ENCODE measurements at places on chromosomes 16 and 17. TPM values are rescaled to one million over a fixed set of nuclear protein-coding genes. Genes with fewer than 3 reads are reported as not detected.

- peaks cover 4% of the 10 kb centered on the region for H3K4me1 ChIP-seq
- H3K36me3 ChIP-seq = no peaks in the 10 kb centered on the region
- H3K4me3 ChIP-seq = no peak overlapping the region
- DNase-seq = no peak
These were observed 70.1 kb downstream of the ABCC1 start for GRCh38 chr16:16019488-16019887.

DNA sequence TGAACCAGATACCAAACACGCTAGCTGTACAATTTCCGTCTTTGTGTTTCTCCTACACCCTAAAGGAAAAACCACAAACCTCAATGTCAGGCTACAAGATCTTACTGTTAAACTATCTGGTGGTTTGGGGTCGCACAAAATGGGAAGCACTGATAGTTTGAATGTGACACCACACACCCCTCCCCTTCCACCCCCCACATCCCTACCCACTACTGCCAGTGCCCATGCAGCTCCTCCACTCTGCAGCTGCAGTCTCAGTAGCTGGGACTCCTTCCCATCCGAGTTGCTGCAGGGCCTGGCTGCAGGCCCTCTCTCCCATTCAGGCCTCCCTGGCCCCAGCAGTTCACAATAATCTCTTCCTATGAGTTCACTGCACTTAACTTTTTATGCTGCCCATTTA is 18.4 kb downstream of the TRAP1 start:
- H3K4me1 ChIP-seq = peaks cover 28% of the 10 kb centered on the region
- H3K4me3 ChIP-seq = no peak overlapping the region
- no peaks in the 10 kb centered on the region for H3K36me3 ChIP-seq
- no peak for DNase-seq
- H3K27ac ChIP-seq = no peak overlapping the region

DNA sequence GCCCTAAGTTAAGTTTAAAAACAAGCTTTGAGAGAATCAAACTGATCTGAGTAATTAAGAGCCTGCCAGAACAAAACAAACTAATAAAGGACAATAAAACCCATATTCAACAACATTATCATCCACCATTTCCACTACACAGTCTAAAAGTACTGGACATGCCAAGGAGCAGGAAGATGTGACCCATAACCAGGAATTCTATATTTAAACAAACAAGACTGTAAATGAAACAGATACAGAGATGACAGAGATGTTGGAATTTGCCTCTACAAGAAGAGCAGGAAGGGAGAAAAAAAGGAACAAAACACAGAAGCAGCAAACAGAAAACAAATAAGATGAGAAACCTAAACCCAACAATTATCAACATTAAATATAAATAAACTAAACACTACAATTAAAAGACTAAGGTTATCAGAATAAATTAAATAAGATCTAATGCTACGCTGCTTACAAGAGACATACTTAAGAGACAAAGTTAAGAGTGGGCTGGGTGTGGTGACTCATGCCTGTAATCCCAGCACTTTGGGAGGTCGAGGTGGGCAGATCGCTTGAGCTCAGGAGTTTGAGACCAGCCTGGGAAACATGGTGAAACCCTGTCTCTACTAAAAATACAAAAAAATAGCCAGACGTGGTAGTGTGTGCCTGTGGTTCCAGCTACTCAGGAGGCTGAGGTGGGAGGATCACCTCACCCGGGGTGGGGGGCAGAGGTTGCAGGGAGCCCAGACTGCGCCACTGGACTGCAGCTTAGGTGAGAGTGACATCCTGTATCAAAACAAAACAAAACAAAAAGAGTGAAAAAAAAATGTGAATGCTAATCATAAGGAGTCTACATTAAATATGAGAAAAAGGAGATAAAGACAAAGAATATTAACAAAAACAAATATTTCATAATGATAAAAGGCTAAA is 50.6 kb downstream of the CREBBP start:
- no peak overlapping the region for H3K4me3 ChIP-seq
- no peak for DNase-seq
- peaks cover 5% of the 10 kb centered on the region for H3K4me1 ChIP-seq

DNA sequence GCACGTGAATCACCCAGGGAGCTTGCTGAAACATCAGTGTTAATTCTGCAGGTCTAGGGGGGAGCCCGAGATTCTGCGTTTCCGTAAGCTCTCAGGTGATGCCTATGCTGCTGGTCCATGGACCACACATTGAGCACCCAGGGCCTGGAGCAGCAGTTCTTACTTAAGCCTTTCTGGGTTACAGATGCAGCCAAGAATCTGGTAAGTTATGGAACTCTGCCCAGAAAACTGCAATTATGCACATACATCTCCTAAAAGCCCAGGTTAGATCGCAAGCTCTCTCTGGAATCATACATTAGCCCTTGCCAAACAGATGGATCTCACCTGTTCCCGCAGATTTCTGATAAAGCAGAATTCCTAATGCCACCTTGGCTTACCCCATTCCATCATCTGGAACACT is 265.9 kb upstream of the SALL1 start:
- DNase-seq = no peak
- no peak overlapping the region for H3K27ac ChIP-seq
- H3K27me3 ChIP-seq = no peaks in the 10 kb centered on the region
- no peaks in the 10 kb centered on the region for H3K36me3 ChIP-seq
- H3K4me3 ChIP-seq = no peak overlapping the region

DNA sequence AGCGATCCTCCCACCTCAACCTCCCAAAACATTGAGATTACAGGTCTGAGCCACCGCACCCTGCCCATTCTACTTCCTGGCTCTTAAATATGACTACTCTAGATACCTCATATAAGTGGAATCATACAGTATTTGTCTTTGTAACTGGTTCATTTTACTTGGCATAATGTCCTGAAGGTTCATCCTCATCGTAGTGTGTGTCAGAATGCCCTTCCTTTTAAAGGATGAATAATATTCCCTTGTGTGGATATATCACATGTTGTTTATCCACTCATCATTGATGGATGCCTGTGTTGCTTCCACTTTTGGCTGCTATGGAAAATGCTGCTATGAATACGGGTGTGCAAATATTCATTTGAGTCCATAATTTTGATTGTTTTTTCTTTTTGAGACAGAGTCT is 5.7 kb upstream of the CETP start:
- no peak overlapping the region for H3K4me3 ChIP-seq
- no peak overlapping the region for H3K27ac ChIP-seq
- DNase-seq = no peak

- peaks cover 11% of the 10 kb centered on the region for H3K4me1 ChIP-seq
- DNase-seq = no peak
- no peaks in the 10 kb centered on the region for H3K27me3 ChIP-seq
- no peaks in the 10 kb centered on the region for H3K36me3 ChIP-seq
These were observed 1.2 kb upstream of the METTL9 start for GRCh38 chr16:21598206-21598605.

DNA sequence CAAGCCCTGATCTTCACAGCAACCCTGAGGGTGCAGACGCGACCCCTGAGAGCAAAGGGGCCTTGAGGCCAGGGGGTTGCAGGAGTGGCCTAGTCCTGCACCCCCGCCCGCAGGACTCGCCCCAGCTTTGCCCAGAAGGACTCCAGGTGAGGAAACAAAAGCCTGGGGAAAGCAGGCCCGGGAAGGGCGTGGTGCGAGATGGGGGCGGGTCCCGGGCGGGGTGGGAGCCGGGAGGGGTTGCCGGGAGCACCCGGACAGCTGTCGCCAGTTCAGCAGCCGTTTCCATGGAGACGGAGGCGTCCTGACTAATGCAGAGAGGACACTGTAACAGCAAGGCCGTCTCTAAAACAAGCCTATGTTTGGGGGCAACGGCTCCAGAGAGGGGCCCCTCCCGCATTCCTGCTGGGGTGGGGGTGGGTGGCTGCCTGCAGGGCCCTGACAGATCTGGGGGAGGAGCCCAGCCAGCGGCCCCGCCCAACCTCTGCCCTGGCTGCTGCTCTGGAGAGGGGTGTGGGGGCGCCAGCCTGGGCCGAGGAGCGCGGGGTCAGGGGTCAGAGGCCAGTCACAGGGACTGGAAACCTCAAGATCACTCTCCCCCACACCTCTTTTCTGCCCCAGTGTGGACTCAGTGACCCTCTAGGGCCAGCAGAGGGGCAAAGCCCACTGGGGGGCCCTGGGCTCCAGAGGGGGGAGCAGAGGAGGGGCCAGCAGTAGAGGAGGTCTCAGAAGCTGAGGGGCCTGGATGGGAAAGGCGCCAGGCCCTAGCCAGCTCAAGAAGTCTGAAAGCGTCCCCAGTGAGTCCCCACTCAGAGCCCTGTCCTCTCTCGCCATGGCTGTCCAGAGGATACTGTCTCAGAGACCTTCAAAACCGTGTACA is 3.1 kb upstream of the TPPP3 start:
- DNase-seq = no peak
- no peak overlapping the region for H3K4me3 ChIP-seq
- no peaks in the 10 kb centered on the region for H3K27me3 ChIP-seq
- H3K36me3 ChIP-seq = no peaks in the 10 kb centered on the region
- H3K27ac ChIP-seq = peak overlapping the region; percentile 52

GRCh38 chr16:71344315-71344905 is 14.1 kb upstream of the CALB2 start:
- no peak overlapping the region for H3K27ac ChIP-seq
- H3K36me3 ChIP-seq = no peaks in the 10 kb centered on the region
- DNase-seq = peak; percentile 20

DNA sequence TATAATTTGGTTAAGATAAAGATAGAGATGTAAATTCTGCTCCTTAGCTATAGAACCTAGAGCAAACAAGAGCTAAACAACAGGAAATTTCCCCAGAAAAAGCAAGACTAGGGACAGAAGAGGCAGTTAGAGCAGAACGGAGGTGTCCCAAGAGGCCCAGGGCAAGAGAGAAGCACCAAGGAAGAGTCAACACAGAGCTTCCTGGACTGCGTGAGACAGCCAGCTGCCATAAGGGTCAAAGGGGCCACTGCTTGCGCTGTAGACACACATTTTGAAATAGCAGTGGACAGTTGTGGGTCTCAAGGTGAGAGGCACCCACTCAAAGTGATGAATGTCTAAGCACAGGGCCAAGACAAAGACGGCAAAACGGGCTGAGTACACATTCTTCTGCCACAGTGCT is 156.6 kb downstream of the PARN start:
- no peaks in the 10 kb centered on the region for H3K36me3 ChIP-seq
- H3K27me3 ChIP-seq = no peaks in the 10 kb centered on the region
- DNase-seq = no peak
- H3K4me3 ChIP-seq = no peak overlapping the region
- H3K27ac ChIP-seq = no peak overlapping the region
- H3K4me1 ChIP-seq = no peaks in the 10 kb centered on the region

DNA sequence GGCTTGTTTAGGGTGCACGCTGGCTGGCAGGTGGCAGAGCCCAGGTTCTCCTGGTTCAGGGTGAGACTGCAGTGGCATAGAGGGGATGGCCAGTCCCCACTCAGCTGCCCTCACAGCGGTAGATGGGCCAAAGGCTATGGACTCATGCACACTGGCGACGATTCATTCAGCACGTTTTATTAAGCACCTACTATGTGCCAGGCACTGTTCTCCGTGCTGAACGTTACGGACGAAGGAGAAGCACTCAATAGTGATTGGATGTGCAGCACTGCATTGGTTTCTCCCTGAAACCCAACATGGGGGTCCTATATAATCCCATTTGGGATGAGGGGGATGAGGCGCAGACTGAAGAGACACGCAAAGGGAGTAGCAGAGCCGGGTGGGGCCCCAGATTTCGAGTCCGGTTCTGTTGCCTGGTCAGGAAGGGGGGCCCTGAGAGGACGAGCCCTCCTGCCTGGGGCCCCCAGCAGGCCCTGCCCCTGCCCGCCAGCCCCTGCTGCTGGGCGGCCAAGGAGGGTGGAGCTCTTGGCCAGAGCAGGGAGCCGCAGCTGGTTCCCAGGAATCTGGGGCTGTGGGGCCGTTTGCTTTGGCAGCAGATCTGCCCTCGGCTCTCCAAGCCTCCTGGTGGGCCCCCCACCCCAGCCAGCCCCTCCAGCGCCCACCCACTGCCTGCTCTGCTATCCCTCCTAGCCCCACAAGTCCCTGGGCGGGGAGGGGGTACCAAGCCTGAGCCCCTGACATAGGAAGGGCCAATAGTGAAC is 8.8 kb downstream of the GLIS2 start:
- no peaks in the 10 kb centered on the region for H3K36me3 ChIP-seq
- DNase-seq = no peak
- no peaks in the 10 kb centered on the region for H3K27me3 ChIP-seq
- H3K27ac ChIP-seq = no peak overlapping the region

The NSF gene
- polyA plus RNA-seq = 12.4 TPM

The FSCN2 gene
- polyA plus RNA-seq = not detected

The KRTAP2-2 gene
- not detected for polyA plus RNA-seq

The KRTAP1-1 gene
- polyA plus RNA-seq = not detected

The C17orf58 gene
- 10.3 TPM for polyA plus RNA-seq
